ENCODE measurements at places on chromosomes 5 and 9. TPM values are rescaled to one million over a fixed set of nuclear protein-coding genes. Genes with fewer than 3 reads are reported as not detected.

DNA sequence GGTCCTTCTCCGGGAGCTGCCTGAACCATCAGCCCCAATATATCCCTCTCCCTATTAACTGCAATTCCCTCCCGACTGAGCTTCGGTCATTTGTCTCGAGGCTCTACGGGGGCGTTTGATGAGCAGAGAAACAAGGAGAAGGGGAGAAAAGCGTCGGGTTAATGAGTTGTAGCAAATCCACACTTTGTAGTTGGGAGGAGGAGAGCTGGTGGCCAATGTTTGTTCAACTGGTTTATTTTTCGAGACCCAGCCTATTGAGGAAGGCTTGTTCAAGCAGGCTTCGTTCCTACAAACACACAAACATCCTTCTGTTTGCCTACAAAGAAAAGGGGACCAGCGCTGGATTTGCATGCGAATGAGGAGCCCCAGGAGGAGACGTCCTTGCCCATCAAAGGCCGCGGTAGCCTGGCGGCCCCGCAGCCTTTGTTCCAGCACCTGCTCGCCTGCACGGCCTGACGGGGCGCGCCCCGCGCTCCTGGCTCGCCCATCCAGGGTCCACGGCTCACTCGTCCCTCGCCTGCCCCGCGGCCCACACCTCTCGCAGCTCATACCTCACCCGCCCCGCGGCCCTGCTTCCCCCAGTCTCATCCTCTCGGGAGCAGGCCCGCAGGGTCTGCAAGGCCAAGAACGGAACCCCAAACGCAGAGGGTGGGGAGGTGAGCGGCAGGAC is 4.6 kb downstream of the FOXD1 start:
- H3K4me3 ChIP-seq, result no peak overlapping the region
- DNase-seq, result no peak
- H3K27me3 ChIP-seq, result peaks cover 88% of the 10 kb centered on the region
- H3K36me3 ChIP-seq, result no peaks in the 10 kb centered on the region
- H3K27ac ChIP-seq, result no peak overlapping the region
- H3K4me1 ChIP-seq, result peaks cover 13% of the 10 kb centered on the region

Gene NME5
- 0.47 TPM for polyA plus RNA-seq

Gene ANKRD55
- polyA plus RNA-seq, result 0.43 TPM

- no peaks in the 10 kb centered on the region for H3K27me3 ChIP-seq
- H3K27ac ChIP-seq, result no peak overlapping the region
- no peaks in the 10 kb centered on the region for H3K4me1 ChIP-seq
- no peak for DNase-seq
These were observed 39.8 kb upstream of the KCNMB1 start for GRCh38 chr5:170429014-170429413.

DNA sequence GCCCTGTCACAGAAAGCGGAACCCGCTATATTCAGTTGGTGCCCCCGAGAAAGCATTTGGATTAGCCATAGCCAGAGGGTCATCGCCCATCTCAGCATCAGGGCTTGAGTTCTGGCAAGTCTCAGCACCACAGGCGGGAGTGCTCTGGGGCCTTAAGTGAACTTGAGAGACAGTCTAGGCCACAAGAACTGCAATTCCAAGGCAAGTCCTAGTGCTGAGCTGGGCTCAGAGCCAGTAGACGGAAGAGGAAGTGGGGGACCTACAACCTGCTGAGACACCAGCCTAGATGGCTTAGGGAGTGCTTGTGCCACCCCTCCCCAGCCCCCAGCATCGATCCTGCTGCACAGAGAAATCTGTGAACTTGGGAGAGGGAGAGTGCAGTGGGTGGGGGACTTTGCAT is 594.9 kb downstream of the CCDC171 start:
- no peak for DNase-seq
- no peak overlapping the region for H3K27ac ChIP-seq
- no peaks in the 10 kb centered on the region for H3K27me3 ChIP-seq
- no peak overlapping the region for H3K4me3 ChIP-seq

Gene CAST
- 30.4 TPM for polyA plus RNA-seq

Gene SLC1A1
- 0.32 TPM for polyA plus RNA-seq

GRCh38 chr5:56028708-56029107 is 33.9 kb upstream of the IL6ST start:
- no peak for DNase-seq
- H3K27ac ChIP-seq, result no peak overlapping the region
- no peaks in the 10 kb centered on the region for H3K36me3 ChIP-seq
- H3K4me3 ChIP-seq, result no peak overlapping the region
- no peaks in the 10 kb centered on the region for H3K4me1 ChIP-seq
- H3K27me3 ChIP-seq, result no peaks in the 10 kb centered on the region

DNA sequence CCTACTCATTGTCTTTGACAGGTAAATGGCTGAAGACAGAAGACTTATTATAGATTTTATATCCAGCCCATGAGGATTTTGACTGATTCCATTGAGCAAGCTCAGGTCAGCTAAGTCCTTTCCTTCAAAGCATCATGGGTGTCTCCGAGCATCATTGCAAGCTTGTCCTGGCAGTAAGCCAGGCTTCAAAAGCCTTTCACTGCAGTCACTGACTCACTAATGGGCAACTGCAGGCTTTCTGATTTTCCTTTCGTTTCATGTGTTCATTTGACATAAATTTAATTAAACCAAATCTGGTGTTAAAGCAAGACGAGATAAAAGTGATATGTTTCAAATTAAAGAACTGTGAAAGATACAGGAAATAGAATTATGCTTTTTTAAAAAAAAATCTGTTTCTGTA is 426.2 kb downstream of the ANXA1 start:
- no peak overlapping the region for H3K27ac ChIP-seq
- no peaks in the 10 kb centered on the region for H3K27me3 ChIP-seq
- no peaks in the 10 kb centered on the region for H3K36me3 ChIP-seq
- DNase-seq, result no peak
- no peak overlapping the region for H3K4me3 ChIP-seq

Data from spleen (tissue), 13 donors.